ENCODE measurements at places on chromosomes 13 and 19.
A peak's percentile ranks its signal among the peaks of the same experiment; 100 is the strongest.

DNA sequence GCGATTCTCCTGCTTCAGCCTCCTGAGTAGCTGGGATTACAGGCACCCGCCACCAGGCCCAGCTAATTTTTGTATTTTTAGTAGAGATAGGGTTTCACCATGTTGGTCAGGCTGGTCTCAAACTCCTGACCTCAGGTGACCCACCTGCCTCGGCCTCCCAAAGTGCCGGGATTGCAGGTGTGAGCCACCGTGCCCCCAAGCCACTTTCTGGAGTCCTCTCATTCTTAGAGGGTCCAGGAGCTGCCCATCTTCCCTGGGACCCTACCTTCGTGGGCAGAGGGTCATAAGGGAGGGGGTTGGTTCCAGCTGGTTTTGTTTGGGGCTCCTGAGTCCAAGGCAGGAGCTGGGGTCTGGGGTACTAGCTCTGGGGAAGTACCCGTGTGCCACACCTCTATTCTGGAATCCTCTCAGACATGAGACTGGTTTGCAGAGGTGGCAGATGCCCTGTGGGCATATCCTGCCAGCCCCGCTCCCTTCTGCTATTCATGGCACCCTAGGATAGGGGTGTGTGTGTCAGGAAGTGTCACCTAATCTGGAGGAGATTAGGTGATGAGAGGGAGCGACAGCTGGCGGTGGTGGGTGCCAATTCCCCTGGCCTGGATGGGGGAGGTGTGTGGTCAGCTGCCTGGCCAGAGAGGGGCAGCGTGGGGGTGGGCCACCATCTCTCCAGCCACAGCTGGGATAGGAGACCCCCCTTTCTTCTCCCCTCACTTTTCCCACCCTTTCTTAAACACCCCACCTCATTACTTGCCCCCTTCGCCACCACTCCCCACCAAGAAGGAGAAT is 2.1 kb downstream of the PRMT1 start:
- no peak for DNase-seq

DNA sequence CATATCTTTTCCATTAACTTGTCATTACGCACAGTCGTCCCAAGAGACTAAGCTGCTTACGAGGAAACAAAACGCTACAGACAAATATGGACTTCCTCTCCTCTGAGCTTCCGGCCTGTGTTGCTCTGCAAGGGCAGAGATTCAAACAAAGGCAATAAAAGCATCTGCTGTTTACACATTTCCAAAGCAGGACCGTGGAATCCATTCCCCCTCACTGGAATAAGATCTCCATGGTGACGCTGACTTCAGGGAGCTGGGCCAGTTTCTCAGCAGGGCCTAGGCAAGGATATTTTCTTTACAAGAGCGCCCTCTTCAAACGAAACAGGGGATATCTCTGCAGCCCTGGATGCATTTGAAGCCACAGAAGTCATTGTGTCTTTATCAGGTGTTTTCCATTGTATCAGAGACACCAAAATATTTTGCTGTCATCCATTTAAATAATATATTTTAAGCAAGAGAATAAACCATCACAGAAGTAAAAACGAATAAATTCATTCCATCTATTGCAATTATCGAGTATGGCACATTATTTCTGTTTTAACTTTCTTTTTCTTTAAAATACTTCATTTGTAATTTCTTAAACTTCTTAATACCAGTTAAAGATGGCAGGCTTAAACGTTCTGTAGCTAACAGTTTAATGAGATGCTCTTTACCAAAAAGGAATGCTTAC is 177.5 kb downstream of the DCLK1 start:
- no peak for DNase-seq

- no peak for DNase-seq
Observed at GRCh38 chr13:50735071-50735470, 108.4 kb downstream of the DLEU7 start.

- DNase-seq: no peak
Observed at GRCh38 chr13:24008679-24009078, 111.4 kb upstream of the C1QTNF9B start.

DNA sequence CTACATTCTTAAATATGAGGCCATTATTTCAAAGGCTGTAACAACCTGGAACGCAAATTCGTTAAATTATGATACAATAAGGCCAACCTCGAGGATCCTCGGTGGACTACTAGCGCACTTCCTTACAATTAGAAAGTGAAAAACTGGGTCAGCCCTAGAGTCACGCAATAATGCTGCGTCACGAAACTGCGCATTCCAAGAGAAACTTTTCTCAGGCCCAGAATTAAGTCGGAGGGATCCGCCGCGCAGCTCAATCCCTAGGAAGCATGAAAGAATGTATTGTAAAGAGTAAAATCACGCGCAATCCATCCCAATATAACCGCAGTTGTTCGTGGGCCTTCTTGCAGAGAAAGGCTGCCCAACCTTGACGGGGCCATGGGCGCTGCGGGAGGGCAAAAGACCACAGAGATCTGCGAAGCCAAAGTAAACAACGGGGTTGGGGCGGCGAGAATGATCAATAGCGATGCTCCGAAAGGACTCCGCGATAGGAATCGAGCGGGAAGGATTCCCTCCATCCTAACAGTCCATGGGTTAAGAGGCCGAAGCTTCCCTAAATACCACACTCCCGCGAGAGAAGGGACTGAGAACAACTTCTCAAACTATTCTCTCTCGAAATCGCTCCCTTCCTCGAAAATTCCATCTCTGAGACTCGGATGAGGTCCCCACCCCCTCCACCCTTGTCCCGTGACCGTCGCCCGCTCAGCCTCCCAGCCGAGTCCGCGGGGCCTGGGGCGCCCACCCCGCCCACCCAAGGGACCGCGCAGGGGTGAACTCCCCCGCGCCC is 564 bp downstream of the SPART start:
- peak; percentile 27 for DNase-seq

DNA sequence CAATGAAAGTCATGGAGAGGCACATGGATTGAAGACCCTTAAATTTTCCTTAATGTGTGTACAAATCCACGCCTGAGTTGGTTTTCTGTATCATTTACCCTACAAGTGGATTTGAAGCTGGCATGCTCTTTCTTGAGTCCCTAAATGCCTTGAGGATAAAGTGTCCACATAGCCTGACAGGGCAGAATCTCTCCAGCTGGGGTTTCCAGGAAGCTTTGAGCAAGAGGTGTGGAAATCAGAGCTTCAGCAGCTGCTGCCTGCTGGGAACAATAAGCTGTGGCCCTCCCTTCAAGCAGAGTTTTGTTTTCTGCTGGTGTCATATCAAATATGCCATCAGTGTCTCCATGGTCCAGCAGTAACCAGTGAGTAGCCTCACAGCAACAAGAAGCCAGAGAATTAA is 120.3 kb upstream of the SERTM1 start:
- DNase-seq: no peak

- DNase-seq: peak; percentile 77
Observed at GRCh38 chr19:29665215-29665825, at the start of gene PLEKHF1. Gene PLEKHF1 (plus strand): TSS chr19:29665461. CDS start chr19:29673840, 8,379 bp downstream.

- no peak for DNase-seq
Observed at GRCh38 chr19:17216058-17216670, 1.0 kb downstream of the USE1 start.

DNA sequence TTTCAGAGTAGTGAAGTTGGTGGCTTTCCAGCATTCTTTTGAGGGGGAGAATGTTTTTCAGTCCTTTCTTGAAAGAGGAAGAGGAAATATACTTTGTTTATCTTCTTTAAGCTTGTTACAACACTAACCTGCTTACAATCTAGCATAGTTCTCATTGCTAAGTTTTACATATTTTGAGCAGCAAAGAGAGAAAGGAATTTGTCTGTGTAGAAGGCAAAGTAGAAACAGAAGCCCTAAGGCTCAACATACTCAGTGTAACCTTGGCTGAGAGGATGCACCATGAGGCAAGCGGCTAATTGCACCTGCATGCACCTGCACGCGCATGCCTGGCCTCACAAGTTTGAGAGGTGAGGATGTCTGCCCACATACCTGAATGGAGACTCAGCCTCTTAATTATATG is 2.2 kb downstream of the FRY start:
- DNase-seq: no peak

DNA sequence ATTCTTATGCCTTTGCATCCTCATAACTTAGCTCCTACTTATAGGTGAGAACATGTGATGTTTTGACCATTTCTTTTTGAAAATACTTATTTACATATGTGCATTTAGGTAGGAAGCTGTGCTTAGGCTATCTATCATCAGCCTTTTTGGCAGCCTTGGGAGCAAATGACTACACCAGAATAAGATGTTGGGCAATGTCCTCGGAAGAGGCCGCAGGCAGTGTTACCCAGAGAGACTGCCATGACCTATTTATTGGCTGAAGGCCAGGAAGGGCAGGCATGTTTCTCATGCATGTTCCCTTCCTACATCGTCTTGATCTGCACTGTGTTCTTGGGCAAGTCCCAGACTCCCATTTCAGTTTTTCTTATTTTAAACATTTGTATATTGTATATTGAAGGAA is 122.3 kb downstream of the B3GLCT start:
- DNase-seq: no peak

- peak; percentile 78 for DNase-seq
Observed at GRCh38 chr19:12777217-12778016, 2.1 kb upstream of the HOOK2 start.

GRCh38 chr13:71758828-71759227 is 108.2 kb downstream of the DACH1 start:
- DNase-seq: no peak

GRCh38 chr13:106355866-106356265 is 179.6 kb downstream of the EFNB2 start:
- no peak for DNase-seq

GRCh38 chr13:104823071-104823470 is 1712.4 kb downstream of the EFNB2 start:
- DNase-seq: no peak

DNA sequence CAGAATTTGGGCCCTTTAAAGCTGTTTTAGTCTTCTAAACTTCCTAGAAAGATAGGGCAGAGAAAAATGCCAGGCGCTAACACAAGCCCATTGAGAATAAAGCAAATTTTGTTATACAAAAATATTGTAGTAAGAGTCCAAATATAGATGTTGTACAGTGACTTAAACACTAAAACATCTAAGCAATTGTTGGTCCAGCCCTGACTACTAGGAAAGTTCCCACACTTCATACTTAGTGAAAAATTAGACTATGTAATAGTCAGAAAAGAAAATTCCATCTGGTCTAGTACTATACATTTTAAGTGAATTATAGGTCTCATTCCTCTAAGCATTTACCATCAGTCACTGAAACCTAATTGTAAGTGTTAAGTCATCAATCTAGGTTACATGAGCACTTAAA is 1518.3 kb upstream of the SLC10A2 start:
- no peak for DNase-seq

GRCh38 chr19:39104186-39104596 is 20.0 kb downstream of the ACP7 start:
- DNase-seq: no peak
